ENCODE measurements at places on chromosomes 2 and 18. TPM values are rescaled to one million over a fixed set of nuclear protein-coding genes. Genes with fewer than 3 reads are reported as not detected.

Gene GAREM2
- total RNA-seq = 1.5 TPM

Gene MYCN
- total RNA-seq = not detected

Gene FBLN7
- 0.30 TPM for total RNA-seq

Gene MOGAT1
- not detected for total RNA-seq

Gene UGT1A5
- total RNA-seq = not detected

Gene ACMSD
- not detected for total RNA-seq

Gene CHN1
- total RNA-seq = 53.1 TPM

Gene ZNF407
- 16.6 TPM for total RNA-seq

Gene TANK
- total RNA-seq = 84.2 TPM

Gene SNTG2
- total RNA-seq = not detected

Gene EVA1A
- 39.2 TPM for total RNA-seq

All from smooth muscle cell of the umbilical artery (primary cell).